AG08396 (cell line): ENCODE measurements at places on chromosomes 7 and 10.

DNA sequence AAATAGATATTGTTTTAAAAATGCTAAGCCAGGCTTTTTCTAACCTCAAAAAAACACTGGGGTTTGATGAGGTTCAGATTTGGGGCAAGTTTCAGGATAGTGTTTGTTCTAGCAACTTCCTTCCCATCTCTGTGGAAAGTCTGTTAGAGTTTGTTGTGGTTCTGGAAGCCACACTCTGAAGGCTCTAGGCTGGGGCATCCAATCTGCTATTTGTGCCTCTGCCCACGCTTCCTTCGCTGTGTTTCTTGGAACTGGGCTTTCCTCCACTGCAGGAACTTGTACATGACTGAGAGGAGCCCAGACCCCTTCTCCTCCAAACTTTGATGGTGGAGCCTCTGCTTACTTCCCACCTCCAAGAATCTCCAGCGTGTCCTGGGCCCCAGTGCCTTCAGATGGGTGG, 108.5 kb upstream of the SLC25A13 start:
- DNase-seq, result no peak

GRCh38 chr10:132057191-132057681, 8.5 kb upstream of the JAKMIP3 start:
- DNase-seq, result no peak

DNA sequence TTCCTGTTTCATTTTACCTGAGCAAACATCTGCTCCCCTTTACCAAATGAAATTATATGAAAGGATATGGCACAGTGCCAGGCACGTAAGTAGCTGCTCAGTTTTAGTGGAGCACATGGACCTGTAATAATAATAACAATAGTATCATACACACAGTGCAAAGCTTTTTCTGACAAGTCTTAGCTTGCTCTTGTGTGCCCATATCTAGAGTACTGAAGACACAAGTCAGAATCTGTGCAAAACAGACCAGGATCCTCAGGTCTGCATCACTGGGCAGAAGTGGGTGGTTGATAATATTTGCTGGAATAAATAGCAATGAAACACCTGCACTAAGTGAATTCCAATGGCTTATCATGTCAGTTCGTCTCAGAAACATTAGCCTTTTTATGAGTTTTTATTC, 85.5 kb upstream of the DKK1 start:
- DNase-seq, result no peak

- DNase-seq, result peak; percentile 3
Measured at GRCh38 chr7:69656890-69657289, 58.6 kb downstream of the AUTS2 start.
